NCI-H1417 (cell line): ENCODE measurements at places on chromosomes 2 and 18.

GRCh38 chr2:41955316-41956043 is 92.3 kb upstream of the PKDCC start:
- peak; percentile 45 for DNase-seq

- no peak for DNase-seq
Observed at GRCh38 chr18:1891641-1892040, 679.7 kb downstream of the METTL4 start.

- no peak for DNase-seq
Observed at GRCh38 chr18:56139372-56139771, 499.0 kb downstream of the TXNL1 start.

DNA sequence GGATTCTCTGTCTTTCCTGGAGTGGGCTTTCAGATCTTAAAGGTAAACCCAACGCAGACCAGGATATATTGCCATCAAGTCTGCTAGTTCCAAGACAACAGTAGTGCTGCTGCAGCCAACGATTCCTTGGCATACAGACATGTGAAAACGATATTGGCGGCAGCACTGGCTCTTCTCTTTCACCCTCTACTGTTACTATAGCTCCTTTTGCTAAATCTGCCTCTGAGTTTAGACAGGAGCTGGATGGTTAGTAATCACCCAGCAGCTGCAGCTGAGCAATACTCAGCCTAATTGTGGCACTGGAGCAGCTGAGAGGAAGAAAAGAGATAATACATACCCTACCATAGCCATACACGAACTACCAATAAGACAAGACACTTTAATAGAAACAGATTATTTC is 4.0 kb downstream of the YES1 start:
- DNase-seq, result no peak

- DNase-seq, result no peak
Observed at GRCh38 chr18:45680066-45680690, 43.8 kb upstream of the SLC14A1 start.

- no peak for DNase-seq
Observed at GRCh38 chr2:70347831-70348230, 46.0 kb upstream of the FAM136A start.

DNA sequence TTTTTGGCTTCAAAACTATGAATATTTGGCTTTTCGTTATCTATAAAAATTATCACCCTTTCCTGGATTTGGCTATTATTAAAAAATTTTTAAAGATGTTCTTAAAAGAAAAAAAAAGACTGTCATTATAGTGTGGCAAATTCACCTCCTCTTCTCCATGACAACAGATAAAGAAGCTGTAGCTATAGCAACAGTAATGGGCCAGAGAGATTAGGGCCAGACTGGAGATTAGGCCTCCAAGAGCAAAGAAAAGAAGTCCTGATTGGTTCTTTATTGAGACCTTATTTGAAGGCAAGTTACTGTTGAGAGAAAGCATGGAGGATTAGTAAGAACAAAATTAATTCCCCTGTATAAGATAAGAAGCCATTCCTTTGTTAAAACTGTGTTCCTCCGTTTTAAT is 812.5 kb downstream of the DCC start:
- DNase-seq, result no peak

- DNase-seq, result no peak
Observed at GRCh38 chr2:238456970-238457926, 30.5 kb downstream of the ASB1 start.

GRCh38 chr2:143279672-143280071 is 150.5 kb downstream of the ARHGAP15 start:
- DNase-seq, result no peak

- DNase-seq, result no peak
Observed at GRCh38 chr2:17313261-17313660, 205.0 kb downstream of the RAD51AP2 start.

DNA sequence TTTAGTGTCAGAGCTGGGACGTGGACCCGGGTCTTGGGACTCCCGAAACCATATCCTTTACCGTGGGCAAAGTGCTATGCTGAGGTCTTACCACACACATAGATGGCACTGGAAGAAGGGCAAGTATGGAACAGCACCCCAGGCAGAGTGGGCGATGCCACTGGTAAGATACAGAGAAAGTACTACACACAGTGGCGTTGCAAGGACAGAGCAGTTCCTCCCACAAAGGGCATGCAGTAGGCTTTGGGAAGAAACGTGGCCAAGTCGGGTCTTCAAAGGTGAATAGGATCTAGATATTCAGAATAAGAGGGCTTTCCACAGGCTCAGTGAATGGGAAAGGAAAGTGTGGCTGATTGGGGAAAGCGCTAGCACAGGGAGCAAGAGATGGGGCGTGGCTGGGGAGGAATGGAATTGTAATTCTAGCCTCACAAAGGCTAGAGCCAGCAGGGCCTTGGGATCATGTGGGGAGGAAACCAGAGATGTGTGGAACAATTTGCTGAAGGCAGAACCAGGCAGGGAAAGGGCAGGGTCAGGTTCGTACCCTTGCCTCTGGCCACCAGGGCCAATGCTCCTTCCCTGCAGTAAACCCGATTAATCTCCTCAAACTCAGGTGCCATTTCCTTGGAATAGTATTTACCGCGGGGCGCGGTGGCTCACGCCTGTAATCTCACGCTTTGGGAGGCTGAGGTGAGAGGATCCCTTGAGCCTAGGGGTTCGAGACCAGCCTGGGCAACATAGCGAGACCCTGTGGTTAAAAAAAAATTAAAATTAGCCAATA is 36.0 kb downstream of the PCBP1 start:
- DNase-seq, result no peak

DNA sequence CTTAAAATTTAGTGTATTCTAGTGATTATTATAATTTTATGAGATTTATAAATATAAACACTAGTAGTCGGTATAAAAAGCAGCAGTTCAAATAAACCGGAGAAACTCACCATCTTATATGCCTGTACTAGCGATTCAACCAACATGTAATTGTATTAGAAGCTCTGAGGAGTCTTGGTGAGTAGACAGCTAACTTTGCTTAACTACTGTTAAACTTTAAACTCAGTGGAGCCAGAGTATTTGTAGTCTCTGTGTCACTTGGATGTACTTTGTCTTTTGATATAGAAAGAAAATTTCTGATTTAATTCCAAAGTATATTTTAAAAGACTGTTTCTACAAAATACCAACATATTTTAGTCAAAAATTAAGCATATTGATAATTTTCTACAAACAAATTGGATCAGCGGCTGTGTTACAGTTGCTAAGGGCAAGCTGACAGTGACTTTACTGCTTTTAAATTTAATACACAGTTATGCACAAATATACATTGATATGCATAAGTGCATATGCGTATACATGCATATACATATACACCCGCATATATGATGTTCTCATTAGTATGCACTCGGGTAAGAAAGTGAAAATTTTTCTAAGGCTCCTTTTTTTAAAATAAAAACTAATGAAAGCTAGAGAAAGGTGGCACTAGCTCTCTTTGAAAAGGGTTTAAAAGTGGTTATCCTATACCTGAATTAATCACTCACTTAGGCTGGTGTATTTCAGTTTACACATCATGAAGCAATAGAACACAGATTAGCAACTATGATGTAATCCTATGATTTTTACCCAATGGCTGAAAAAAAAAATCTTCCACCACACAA is 374.5 kb downstream of the NCKAP5 start:
- no peak for DNase-seq

GRCh38 chr2:161400076-161400475 is 16.0 kb upstream of the TBR1 start:
- DNase-seq, result no peak

DNA sequence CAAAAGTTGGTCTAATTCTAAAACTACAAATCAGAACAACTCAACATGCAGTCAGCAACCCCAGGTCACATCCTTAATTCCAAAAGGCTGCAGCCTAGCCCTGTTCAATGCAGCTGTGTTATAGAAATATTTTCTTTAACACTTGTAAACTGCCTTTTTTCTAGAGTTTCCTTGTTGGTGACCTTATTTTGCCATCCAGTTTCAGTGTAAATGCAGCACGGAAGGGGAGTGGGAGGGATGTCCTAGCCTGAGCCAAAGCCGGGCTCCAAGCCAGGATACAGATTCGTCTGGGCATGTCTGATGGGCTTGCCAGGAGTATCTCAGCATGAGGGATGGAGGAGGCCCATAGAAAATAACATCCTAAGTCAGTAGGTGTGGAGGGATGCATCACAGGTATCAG is 17.7 kb upstream of the SP3 start:
- DNase-seq, result no peak

DNA sequence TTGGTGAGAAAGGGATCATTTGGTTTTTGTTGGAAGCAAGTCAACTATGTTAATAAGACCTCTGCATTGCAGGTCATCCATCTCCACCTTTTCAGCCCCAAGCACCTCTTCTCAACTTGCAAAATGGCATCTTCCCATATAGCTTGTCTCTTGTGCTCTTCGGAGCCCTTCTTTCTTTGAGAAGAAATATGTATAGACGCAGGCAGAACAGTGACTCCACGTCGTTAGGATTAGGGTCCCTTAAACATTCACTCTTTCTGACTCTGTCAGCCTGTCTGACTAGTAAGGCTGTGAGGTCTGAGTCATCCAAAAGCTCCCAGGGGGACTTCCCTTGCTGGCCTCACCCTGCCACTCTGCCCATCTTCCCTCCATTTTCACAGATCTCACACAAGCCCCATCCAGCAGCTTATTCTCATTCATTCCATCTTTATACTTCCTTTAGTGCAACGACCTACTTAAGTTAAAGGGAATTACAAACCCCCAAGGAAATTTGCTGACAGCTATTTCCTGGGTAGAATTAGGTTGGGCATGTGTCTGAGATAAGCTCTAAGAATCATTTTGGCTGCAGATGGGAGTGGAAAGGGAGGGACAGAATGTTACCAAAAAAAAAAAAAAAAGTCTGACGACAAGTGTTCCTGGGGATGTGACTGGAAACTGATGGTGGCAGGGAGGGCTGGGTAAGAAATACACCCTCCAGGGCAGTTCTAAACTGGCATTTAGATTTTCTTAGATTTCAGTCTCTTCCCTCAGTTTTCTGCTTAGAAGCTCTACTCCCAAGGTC is 37.7 kb upstream of the MEX3C start:
- DNase-seq, result no peak

DNA sequence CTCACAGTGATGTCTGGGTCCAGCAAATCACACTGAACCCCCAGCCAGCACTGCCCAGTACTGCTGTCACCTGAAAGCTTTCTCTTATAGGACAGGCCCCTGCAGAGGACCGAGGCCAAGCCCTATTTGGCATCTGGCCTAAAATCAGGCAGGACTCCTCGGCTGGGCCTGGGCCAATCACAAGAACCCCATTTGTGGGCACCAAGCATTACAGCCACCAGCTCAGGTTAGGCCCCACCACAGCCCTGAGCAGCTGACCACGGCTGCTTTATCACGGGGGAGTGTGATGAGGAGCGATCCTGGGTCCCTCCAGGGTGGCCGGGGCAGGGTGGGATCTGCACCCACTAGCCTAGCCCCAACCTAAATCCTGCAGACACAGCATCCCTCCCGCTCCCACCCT is 8.2 kb downstream of the BIN1 start:
- no peak for DNase-seq

- peak; percentile 56 for DNase-seq
Observed at GRCh38 chr2:215269397-215270117, 42.3 kb upstream of the ATIC start.

DNA sequence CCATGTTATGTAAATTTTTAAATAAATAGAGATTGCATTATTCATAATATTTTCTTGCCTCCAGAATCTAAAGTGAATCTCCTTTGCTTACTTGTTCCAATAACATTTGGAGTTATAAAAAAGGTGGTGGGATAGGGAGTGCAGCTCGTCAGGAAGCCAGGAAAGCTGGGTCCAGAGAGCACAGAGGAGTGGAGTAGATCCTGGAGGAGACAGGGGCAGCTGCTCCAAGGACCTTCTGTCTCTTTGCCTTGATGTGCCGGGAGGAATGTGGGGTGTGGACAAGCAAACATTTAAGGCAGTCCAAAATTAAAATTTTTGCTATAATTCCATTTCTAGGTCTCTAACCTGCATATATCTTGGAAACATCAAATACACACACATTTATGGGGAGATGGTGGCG is 29.3 kb downstream of the HAUS1 start:
- no peak for DNase-seq

GRCh38 chr18:2716394-2717326 is 61.1 kb downstream of the SMCHD1 start:
- DNase-seq, result no peak

DNA sequence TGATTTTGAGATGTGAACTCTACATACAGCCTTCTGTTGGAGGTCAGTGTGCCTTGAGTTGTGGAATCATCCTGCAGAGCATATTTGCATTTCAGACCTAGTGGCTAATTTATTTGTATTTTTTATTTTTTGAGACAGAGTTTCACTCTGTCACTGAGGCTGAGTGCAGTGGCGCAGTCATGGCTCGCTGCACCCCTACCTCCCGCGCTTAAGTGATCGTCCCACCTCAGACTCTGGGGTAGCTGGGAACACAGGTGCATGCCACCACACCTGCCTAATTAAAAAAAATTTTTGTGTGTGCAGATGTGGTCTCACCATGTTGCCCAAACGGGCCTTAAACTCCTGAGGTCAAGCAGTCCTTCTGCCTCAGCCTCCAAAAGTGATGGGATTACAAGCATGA is 104.4 kb downstream of the ASXL3 start:
- DNase-seq, result no peak

DNA sequence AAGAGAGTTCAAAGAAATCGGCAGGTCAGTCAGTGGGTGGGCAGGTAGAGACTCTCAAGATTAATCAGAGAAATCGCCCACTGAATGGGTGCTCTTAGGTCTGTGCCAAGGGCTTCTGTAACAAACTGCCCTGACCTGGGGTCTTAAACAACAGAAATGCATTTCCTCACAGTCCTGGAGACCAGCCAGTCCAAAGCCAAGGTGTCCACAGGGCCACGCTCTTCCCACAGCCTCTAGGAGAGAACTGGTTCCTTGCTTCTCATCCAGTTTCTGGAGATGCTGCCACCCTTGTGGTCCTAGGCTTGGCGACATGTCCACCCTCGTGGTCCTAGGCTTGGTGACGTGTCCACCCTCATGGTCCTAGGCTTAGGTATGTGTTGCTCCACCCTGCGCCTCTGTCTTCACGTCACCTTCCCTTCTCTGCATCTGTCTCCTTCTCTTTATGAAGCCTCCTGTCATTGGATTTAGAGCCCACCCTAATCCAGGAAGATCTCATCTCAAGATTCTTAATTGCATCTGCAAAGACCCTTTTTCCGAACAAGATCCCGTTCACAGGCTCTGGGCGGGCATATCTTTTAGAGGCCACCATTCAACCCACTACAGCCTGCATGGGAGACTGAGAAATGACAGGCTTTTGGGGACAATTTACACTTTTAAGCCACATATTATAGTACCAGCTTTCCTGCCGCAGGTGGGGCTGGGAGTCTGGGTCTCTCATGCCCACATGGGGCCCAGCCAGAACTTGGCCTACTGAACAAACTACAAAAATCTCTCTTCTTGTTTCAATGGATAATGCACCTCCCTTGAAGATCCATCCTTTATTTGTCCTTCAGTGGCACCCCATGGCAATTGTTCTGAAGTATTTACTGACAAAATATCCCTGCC is 161.3 kb downstream of the ASB1 start:
- DNase-seq, result no peak

GRCh38 chr18:38047820-38048219 is 482.2 kb upstream of the CELF4 start:
- DNase-seq, result peak; percentile 17

- no peak for DNase-seq
Observed at GRCh38 chr2:144747571-144747970, 227.7 kb upstream of the ZEB2 start.

- DNase-seq, result no peak
Observed at GRCh38 chr2:45806563-45807358, 155.3 kb downstream of the PRKCE start.
